SK-N-MC (cell line): ENCODE measurements at places on chromosomes 1 and 21.

DNA sequence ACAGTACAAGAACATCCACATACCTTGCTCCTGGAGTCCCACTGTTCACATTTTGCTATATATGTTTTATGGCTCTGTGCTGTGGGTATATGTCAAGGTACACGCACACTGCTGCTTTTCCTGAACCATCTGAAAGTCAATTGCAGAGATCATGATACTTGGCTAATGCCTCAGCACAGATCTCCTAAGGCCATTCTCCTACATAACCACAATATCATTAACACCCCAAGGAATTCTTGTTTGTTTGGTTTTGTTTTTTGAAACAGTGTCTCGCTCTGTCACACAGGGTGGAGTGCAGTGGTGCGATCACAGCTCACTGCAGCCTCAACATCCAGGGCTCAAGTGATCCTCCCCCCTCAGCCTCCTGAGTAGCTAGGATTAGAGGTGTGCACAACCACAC is 16.0 kb downstream of the CTNNBIP1 start:
- DNase-seq: no peak

- no peak for DNase-seq
Measured at GRCh38 chr1:6144647-6145395, 35.3 kb downstream of the CHD5 start.

GRCh38 chr1:236568285-236568894 is 35.9 kb downstream of the HEATR1 start:
- DNase-seq: no peak

- DNase-seq: no peak
Measured at GRCh38 chr1:225699336-225699735, 46.4 kb upstream of the ENAH start.

DNA sequence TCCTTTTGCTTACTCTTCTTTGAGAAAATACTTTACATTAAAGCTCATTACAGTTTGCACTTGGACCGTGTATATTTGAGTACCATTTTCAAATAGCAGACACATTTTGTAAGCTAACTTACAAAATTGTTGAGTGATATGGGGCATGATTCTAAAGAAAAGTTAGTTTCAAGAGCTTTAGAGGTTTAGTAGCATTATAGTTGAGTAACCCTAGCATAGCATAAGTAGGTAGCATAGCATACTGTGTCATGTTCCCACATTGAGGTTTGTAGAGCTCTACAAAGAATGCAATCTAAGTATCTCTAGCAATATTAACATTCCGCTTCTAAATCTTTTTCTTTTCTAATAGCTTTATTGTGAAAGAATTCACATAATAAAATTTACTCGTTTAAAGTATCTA is 92.0 kb downstream of the ITSN1 start:
- DNase-seq: no peak

GRCh38 chr21:33135925-33136324 is 66.0 kb downstream of the OLIG1 start:
- no peak for DNase-seq

- no peak for DNase-seq
Measured at GRCh38 chr1:14138687-14139086, 438.7 kb downstream of the PRDM2 start.

- no peak for DNase-seq
Measured at GRCh38 chr1:62687421-62687902, 724 bp downstream of the DOCK7 start.

DNA sequence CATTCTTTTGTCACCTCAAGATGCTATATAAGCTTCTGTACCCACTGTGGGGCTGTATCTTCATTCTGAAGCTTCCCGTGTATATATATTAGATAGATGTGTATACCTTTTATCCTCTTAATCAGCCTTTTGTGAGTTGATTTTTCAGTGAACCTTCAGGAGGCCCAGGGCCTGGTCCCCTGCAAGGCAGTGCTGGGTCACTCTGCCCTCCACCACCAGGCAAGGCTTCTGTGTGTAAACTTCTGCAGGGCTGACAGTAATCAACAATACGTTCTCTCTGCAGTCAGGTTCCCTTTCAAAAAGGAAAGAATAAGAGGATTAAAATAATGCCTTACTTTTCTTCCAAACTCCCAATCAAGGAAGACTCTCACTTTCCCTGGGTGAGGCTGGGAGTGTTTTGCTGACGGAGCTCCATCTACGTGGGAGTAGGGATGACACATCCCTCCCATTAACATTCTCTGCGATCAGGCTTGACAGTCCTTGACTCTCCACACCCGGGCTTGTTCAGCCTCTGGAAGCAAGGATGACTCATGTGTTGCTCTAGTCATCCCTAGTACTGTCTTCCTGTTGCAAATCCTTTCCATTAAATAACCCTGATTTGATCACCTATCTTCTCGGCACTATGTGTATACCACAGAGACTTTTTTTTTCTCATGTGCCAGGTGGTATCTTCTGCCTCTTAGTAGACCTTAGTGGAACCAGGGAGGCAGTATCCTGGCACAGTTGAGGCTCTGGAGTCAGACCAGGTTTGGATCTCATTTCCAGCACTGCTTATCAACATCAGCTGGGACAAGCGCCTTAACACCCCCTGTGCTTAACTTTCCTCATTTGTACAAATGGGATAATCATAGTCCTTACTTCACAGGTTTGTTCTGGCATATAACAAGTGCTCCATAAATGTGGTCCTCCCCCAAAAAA is 70.3 kb upstream of the KCNK1 start:
- DNase-seq: no peak

DNA sequence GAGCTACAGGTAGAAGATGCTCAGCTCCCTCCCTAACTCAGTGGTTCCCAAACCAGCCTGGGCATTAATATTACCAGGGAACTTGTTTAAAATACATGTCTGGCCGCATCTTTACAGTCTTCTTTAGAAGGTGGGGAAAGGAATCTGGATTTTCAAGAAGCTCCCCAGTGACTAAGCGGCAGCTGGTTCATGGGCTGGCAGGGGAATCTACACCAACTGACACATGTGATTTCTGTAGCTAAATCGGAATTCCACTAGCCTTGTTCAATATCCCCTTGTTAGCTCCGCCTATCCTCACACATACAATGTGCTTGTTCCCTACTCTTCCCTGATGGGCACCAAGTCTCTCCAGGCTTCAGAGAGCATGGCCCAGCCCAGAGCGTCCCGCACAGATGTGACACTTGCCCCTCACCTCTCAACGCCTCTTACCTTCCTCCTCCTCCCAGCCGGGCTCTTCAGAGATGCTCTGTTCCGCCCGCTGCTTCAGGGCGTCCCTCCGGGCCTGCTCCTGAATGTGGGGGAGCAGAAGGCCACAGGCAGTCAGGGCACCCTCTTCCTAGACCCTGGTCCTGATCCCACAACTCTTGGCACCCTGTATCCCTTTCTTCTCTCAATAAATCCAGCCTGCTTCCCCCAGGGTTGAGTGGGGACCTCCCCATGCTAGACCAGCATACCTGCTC is 15.3 kb downstream of the TSSK3 start:
- no peak for DNase-seq

DNA sequence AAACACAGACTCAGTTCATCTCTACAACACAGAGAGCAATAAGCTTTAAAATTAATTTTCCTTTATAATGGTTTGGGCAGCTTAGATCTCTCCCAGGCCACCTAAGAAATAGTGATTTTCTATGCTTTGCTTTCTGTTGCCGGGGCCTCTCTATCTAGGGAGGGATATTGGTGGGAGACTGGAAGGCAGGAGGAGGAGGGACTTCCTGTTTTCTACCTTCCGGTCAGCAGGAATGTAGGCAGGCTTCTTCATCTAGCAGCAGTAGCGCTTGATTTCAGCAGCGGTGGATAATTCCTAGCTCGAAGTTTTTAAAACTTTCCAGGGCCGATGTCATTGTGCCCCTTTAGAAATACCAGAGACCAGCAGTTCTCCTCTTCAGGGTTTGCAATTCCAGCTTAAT is 5.1 kb upstream of the DESI2 start:
- DNase-seq: no peak

GRCh38 chr1:65163201-65163805 is 15.3 kb downstream of the AK4 start:
- no peak for DNase-seq

- DNase-seq: no peak
Measured at GRCh38 chr1:226666164-226666506, 72.9 kb downstream of the ITPKB start.

- no peak for DNase-seq
Measured at GRCh38 chr1:150127868-150128267, 21.8 kb upstream of the PLEKHO1 start.

DNA sequence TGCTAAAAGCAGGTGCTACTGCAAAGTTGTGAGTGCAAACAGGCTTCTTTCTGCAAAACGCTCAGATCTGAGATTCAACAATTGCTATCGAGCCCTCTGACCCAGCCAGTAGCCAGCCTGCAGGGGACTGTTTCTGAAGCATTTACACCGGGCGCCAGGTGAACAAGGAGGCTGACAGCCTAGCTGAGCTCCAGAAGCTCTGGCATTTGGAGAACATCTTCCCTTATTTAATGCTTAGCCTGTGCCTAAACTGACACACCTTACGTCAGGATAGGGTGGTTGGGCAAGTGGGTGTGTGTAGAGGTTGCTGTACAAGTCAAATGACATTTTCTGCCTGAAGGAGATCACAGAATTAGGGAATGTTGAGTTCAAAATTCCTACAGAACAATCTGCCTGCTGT is 15.8 kb upstream of the PLA2G2C start:
- no peak for DNase-seq

GRCh38 chr1:246295968-246296367 is 211.1 kb downstream of the SMYD3 start:
- DNase-seq: no peak

DNA sequence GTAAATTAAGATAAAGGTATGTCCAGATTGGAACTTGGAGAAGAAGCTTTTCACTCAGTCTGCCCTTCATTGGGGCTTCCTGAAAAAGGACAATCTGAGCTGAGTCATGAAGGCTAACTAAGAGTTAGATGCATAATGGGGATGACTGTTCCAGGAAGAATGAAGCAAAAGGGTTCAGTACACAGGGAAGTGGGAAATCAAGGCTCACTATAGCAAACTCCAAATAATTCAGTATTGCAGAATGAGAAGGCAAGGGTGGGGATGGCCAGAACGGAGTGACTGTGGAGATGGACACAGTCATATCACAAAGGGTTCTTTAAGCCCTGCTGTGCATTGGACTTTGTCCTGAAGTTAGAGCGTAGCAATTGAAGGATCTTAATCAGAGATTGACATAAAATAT is 158.3 kb downstream of the FGGY start:
- DNase-seq: no peak

GRCh38 chr1:2406451-2407041 is 5.8 kb downstream of the PEX10 start:
- no peak for DNase-seq

DNA sequence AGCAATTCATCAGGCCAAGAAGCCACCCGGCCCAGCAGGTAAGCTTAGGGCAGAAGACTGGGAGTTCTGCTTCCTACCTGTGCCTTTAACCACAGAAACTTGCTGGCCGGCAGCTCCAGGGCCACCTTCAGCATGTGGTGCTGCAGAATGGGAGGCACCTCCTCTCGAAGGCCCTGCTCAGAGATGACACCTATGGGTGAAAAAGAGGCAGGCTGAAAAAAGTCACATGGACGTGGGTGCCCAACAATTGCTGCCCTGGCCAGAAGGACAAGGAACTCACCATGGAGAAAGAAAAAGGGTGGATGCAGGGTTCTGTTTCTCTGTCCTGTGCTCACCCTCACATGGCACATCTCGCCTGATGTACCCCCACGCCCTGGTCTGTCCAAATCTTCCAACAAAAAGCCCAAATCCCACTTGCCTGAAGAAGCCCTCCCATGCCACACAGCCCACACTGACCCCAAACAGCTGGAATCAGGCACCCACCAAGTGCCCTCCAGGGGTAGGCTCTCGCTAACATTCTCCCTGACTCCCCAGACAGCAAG is 33.0 kb downstream of the URB1 start:
- DNase-seq: no peak

GRCh38 chr1:89833183-89834082 is 12.6 kb downstream of the LRRC8D start:
- DNase-seq: no peak

DNA sequence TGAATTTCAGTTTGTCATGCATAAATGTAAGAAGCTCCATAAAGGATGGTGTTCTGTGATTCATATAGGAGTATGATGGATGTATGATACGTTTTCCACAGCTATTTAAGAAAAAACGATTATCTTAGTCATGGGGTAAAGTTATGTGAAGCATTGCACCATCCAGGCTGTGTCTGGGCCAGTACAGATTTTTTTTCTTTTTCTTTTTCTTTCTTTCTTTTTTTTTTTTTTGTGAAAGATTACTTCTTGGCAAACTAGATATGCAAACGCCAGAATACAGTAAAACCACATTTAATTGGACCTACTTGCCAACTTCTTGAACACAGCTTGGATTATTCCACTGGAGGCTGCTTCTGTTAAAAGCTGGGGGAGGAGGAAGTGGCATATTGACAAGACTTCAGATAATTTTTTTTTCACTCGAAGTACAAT is 14.9 kb downstream of the ZBTB18 start:
- no peak for DNase-seq

DNA sequence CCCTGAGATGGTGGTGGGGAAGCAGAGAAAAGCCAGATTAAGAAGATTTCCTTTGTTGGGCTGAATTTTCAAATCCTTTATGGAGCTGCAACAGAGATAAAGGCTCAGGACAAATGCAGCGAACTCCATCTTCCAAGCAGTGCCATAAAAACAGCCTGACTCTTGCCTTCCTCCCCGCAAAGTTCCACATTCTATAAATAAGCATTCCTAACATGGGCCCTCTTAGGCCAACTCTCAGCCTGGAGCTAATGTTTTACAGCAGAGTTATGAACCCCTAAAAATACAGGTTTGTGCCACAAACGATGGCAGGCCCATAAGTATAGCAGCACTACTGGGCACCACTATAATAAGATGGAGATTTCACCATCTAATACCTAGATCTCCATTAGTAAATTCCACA is 27.2 kb downstream of the LMO4 start:
- DNase-seq: no peak

DNA sequence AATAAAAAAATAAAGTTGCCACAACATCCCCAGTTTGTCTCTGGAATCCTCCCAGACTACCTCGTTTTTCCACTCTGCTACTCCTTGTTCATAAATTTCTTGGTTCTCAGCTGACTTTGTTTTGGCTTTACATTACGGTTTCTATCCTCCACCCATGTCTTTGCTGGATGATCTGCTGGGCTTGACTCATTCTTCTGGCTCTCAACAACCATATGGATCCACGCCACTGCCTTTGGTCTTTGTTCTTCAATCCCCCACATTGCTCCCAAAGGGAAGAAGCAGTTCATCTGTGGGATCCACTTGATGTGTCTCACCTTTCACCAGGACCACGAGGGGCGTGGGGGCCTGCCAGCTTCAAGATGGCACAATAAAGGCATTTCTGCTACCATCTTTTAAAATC is 67.1 kb upstream of the NBL1 start:
- DNase-seq: no peak

DNA sequence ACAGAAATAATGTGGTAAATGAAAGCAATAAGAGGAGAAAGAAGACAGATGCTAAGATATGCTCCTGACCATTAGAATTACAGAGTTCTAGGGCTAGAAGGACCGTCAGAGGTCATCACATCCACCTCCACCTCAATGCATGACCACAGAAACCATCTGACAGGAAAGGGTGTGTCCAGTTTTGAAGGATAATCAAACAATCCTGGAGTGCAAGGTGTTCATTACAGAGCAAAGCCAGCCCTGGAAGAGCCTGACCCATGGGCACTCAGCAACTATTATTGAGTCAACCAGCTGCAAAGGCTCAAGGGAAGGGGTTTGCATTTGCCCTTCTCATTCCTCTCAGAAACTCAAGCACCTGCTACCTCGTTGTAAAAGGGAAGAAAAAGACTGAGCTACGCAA is 46.4 kb downstream of the TOR1AIP2 start:
- DNase-seq: no peak
